Lung microvascular endothelial cell (primary cell): ENCODE measurements at places on chromosomes 1 and 21. TPM values are rescaled to one million over a fixed set of nuclear protein-coding genes. Genes with fewer than 3 reads are reported as not detected.
A peak's percentile ranks its signal among the peaks of the same experiment; 100 is the strongest.

The PCP4 gene
- not detected in 2 replicates for total RNA-seq

GRCh38 chr1:243179720-243180119, 75.4 kb downstream of the CEP170 start:
- peak; percentile 10 for DNase-seq

GRCh38 chr1:30874176-30874575, 34.4 kb downstream of the SDC3 start:
- no peak for DNase-seq

GRCh38 chr1:218945050-218945449, 228.6 kb upstream of the LYPLAL1 start:
- peak; percentile 76 for DNase-seq

GRCh38 chr1:172894349-172895049, 156.2 kb downstream of the TNFSF18 start:
- DNase-seq, result no peak
